Brain pericyte (primary cell): ENCODE measurements at places on chromosomes 3 and 15.
A peak's percentile ranks its signal among the peaks of the same experiment; 100 is the strongest.

- DNase-seq = no peak
These were observed 128.0 kb downstream of the LRIG1 start for GRCh38 chr3:66372681-66373350.

GRCh38 chr3:188523291-188523690, 369.3 kb downstream of the LPP start:
- no peak for DNase-seq

DNA sequence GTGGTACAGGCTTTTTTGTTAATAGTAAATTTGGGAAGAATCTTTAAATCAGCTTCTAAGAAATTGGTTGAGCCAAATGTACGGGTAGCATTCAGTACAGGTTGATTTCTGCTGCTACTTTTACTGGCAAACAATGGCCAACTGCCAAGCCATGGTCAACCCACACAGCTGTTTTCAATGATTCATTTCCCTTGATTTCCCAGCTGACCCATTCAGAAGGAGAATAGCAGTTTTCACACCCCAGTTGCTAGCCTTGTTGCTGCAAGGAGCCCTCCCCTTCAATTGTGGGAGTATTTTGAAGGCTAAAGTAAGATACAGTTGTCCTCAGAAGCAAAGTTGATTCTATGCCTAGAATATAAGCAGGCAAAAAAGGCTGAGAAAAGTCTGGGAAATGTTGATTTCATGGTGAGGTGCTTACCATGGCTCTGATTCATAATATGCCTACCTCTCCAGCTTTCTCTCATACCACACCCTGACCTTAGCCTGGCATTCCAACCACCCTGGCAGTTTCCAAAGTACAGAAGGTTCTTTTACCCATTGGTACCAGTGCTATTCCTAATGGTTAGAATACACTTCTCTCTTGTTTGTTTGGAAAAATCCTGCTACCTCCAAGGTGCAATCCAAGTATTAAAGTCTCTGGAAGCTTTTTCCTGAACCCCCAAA, 320.3 kb upstream of the TGFBR2 start:
- peak; percentile 88 for DNase-seq

DNA sequence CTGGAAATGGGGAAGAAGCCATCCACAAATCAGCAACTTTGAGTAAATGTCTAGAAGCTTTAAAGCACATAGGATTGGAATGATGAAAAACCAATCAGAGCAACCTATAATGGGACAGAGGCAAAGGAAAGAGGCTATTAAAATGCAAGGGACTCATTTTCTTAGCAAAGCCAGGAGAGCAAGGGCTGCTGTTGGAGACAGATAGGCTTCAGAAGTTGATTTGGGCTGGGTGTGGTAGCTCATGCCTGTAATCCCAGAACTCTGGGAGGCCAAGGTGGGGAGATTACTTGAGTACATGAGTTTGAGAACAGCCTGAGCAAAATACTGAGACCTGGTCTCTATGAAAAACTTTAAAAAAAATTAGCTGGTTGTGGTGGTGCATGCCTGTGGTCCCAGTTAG, 16.1 kb downstream of the ERICH6 start:
- no peak for DNase-seq
